ENCODE measurements at places on chromosomes 7 and 10. TPM values are rescaled to one million over a fixed set of nuclear protein-coding genes. Genes with fewer than 3 reads are reported as not detected.

FKBP9 gene
- total RNA-seq: 68.6 TPM

ACTR3C gene
- 0.06 TPM for total RNA-seq

GRCh38 chr10:13271552-13272163 is 28.2 kb downstream of the PHYH start:
- DNase-seq: peak; percentile 13

TMEM273 gene
- not detected for total RNA-seq

TMEM229A gene
- not detected for total RNA-seq

Data from Daoy (cell line).